B cell (primary cell): ENCODE measurements at places on chromosomes 5 and 9.

DNA sequence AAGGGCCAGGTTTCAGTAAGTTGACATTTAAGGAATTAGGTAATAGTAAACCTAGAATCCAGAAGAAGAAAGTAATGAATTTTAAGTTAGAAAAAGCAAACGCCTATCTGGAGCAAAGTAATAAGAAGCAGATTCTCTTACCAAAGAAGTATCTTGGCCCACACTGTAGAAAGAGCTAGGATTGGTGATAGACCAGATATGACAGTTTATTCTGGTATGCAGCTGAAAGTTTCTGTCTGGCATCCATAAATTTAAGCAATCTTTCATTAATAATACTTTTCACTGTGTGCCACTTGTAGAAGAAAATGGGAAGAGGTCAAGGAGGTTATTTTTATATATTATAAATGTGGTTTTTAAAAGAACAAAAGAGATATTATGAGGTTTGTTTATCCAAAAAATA is 3.0 kb downstream of the RECK start:
- DNase-seq, result no peak

GRCh38 chr5:113059232-113060040 is 82.8 kb downstream of the DCP2 start:
- no peak for DNase-seq

- no peak for DNase-seq
Measured at GRCh38 chr5:8060953-8061429, 192.0 kb downstream of the MTRR start.

DNA sequence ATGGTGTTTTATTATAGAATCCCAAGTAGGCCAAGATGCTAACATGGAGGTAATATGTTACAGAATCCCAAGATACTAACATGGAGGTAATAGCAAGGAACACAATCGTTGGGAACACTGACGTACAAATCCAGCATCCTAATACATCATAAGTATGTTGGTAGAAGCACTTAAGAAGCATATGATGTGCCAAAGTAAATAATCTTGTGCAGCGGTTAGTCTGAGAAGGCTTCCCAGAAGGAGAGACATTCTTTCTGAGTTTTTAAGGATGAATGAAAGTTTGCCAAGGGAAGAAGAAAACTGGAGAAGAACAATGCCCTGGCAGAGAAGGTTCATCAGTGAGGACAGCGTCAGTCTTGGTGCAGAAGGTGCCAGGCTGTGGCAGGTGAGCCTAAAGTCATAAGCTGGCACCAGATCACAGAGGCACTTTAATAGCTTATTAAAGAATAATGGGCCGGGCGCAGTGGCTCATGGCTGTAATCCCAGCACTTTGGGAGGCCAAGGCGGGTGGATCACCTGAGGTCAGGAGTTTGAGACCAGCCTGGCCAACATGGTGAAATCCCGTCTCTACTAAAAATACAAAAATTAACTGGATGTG is 294.5 kb upstream of the PIK3R1 start:
- DNase-seq, result no peak

GRCh38 chr9:79759460-79759859 is 187.7 kb downstream of the TLE4 start:
- no peak for DNase-seq

DNA sequence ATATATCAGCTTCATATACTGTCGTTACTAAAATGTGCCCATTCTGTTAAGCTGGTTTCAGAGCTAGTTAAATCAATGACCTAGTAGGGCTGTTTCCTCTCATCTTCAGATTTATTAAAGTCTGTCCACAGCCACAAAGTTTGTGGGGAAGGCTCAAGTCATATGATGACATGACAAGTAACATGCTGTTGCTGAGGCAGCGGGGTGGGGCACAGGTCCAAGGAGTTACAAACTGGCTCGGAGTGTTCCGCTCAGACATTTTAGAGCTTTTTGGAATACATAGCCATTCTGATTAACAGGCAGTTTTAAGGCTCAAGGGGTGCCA is 2.7 kb upstream of the ANP32B start:
- DNase-seq, result no peak

DNA sequence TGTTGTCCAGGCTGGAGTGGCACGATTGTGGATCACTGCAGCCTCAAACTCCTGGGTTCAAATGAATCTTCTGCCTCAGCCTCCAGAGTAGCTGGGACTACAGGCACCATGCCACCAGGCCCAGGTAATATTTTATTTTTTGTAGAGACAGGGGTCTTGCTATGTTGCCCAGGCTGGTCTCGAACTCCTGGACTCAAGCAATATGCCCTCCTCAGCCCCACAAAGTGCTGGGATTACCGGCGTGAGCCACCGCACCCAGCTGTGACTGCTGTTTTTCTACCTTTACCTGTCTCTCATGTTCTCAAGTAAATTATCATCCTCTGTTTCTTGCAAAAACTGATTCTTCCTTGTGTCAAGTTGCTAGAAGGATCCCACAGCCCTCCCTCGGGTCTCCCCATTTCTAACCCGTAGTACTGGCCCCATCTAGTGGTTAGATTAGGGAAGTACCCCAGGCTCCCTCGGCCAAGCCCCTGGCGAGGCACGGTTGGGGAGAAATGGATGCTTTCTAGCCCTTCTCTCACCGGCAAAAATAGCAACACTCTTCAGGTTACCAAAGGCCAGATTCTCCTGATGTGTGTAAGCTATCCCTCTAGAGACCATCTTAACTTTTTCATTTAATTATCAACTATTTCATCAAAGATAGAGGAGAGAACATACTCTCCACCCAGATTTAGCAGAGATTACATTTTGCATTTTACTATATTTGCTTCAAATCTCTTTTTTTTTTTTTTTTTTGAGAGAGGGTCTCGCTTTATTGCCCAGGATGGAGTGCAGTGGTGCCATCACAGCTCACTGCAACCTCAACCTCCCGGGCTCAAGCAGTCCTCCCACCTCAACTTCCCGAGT is 19.2 kb upstream of the TOR1B start:
- DNase-seq, result peak; percentile 81

GRCh38 chr5:84017523-84018172 is 297.0 kb upstream of the HAPLN1 start:
- DNase-seq, result no peak

DNA sequence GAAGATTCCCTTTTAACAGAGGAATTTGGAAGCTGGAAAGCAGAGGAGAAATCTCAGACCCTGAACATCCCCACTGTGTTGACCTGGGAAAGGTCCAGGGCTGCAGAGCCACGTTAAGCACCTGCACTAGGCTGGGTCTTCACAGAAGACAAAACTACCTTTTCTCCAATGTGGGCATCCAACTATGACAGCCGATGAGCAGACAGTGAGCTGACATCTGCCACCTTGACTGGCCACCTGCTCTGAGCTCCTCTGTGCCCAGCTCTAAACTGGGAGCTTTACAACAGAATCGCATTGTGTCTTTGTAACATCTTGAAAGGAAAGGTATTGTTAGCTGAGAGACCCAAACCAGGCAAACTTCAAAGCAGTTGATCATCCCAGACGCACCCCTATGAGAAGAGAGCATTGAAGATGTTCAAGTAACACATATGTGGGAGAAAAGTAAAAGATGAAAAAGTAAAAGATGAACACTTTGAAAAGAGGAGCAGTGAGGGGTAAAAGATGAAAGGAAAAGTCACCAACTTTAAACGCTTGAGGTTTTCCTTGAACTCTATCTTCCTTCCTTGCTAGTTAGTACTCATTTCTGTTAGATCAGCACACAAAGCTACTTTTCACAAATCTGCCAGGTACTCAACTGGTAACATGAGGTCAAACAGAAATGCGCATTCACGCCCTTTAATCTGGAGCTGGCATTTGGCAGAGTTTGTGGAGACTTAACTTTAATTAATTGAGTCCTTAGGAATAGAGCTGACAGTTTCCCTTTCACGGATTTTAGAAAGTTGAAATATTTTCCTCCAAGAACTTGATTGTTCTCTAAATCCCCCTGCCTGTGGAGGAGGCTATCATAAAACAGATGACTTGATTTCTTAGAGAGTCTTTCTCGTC is 53.2 kb upstream of the CTXN3 start:
- DNase-seq, result no peak

DNA sequence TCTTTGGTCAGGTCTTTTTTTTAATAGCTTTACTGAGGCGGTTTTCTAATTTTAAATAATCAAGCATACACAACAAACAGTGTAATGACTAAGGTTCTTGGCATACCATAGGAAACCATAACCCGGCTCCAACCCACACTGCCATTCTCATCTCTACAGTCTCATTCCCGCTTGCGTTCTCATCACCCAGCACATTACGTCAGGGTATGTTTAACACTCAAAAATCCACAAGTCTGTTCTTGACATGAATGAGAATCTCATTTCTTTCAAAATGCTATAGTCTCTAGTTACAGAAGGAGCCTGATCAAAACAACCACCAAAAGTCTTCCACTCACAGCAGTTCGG is 505 bp downstream of the C5orf34 start:
- no peak for DNase-seq

DNA sequence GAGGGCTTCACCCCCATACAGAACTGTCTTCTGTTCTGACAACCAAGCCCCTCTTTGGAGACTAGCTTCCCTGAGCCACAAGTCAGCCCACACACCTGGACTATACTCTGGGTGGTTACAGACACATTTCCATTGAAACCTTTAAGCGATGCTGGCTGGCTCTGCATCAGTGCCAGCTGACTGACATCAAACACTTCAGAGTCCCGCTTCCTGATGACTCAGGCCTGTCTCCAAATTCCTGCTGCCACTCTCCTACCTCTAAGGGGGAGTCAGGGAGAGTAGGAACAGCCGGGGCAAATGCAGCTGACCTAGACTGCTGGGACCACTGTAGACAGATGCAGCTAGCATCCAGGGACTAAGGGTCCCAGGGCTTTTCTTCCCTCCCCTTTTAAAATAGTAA is 59.4 kb downstream of the SIL1 start:
- no peak for DNase-seq

DNA sequence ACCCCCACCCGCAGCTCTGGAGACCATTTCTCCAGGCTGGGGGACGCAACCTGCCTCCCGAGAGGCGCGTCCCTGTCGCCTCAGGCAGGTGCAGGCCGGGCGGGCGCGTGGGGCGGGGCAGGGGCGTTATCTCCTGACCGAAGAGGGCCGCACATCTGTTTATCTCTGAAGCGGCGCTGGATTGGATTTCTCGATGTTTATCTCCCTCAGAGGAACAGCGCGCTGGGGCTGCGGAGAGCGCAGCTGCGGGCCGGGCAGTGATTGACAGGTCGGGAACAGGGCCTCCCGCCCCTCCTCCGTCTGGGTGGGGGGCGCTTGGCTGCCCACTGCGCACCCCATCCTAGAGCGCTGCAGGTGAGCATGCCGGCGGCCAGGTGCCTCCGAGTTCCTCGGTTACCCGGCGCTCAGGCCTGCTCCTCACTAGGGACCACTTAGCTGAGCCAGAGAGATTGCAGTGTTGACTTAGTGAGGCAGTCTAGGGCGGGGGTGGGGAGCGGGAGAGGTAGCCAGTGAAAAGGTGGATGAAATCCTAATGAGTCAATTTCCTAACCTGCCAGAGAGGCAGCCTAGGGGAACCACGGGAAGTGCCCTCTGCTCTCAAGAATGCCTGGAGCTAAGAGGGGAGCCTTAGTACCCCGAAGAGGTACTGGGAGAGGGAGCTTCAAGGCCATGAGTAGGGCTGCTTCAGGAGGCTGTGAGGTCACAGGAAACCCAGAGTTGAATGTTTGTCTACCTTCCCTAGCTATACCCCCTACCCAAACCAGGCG is 39.6 kb upstream of the TIFAB start:
- DNase-seq, result no peak

DNA sequence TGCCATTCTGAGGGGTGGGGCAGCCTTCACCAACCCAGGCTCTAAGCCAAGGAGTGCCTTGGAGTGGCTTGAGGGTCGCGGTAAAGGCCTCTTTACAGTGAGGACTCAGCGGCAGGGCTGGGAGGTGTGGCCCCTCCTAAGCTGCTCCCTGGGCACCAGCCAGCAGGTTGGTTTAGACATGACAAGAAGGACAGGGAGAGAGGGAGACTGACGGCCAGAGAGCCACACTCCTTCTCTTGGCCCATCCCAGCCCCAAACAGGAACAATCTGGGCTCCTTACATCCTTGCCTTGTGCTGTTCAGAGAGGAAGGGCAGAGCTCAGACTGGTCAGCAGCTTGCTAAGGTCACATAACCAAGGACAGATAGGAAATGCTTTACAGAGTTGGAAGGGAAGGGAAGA is 94.5 kb downstream of the LMX1B start:
- DNase-seq, result peak; percentile 3

DNA sequence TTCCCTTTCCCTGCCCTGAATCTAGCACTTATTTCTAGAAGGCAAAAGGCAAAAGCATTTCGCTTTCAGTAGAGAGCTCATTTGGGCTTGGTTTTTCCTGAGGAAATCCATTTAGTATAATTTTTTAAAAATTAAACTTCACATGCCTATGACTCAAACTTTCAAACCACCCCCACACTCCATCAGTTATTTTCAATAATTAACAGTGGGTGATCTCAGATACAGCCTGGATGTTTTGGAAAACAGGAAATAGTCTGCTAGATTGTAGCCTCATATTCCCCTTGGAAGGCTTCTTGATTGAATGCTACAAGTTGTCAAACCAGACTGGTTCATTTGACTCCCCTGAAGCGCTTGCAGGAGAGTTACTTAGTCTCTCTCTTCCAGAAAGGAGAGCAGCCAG is 40.6 kb downstream of the SEMA5A start:
- DNase-seq, result no peak

DNA sequence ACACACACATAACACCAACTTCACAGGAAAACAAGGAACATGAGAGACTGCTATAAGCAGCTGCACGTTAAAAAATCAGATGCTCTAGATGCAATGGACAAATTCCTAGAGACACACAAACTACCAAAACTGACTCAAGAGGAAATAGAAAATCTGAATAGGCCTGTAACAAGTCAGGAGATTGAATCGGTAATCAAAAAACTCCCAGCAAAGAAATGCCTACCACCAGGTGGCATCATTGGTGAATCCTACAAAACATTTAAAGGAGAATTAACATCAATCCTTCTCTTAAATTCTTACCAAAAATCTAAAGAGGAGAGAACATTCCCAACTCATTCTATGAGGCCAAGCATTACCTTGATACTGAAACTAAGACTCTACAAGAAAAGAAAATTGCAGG is 54.9 kb downstream of the NDST1 start:
- peak; percentile 51 for DNase-seq

DNA sequence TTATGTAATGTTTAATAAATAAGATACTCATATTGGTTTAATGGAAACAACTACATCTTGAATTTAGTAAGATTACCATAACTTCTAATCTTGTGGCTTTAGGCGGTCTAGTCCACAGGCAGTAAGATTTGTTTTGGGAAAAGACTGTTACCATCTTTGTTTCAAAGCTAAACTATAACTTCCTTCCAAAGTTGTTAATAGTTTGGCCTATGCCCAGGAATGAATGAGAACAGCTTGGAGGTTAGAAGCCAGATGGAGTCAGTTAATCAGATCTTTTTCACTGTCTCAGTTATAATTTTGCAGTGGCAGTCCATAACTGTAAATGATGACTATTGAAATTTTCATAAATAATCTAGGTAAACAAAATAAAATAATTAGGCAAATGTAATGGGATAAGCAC is 241.8 kb upstream of the KLF9 start:
- DNase-seq, result no peak
